ENCODE measurements at places on chromosomes 13 and 19. TPM values are rescaled to one million over a fixed set of nuclear protein-coding genes. Genes with fewer than 3 reads are reported as not detected.

Gene KLK3
- not detected for total RNA-seq

Gene ZNF536
- total RNA-seq: 0.79 TPM

Gene CPB2
- total RNA-seq: not detected

- peak within 1 kb of the TSS; percentile 65 for H3K4me3 ChIP-seq
- no peaks in the 10 kb centered on the region for H3K27me3 ChIP-seq
- peak; percentile 63 for DNase-seq
- peaks cover 15% of the 10 kb centered on the region for H3K4me1 ChIP-seq
- H3K27ac ChIP-seq: peak within 1 kb of the TSS; percentile 63
- H3K36me3 ChIP-seq: peaks cover 22% of the 10 kb centered on the region
These were observed at the start of gene TEAD2 for GRCh38 chr19:49362048-49362928. TEAD2 (minus strand) TSS chr19:49362416; CDS start chr19:49360075, 2,341 bp downstream.

- H3K27ac ChIP-seq: no peak overlapping the region
- no peak overlapping the region for H3K4me3 ChIP-seq
- H3K27me3 ChIP-seq: no peaks in the 10 kb centered on the region
- no peak for DNase-seq
These were observed 9.2 kb downstream of the UBE2S start for GRCh38 chr19:55398200-55398925.

GRCh38 chr13:78601124-78601873, 2.1 kb downstream of the POU4F1 start:
- no peak for DNase-seq
- H3K36me3 ChIP-seq: no peaks in the 10 kb centered on the region
- H3K27me3 ChIP-seq: peaks cover 79% of the 10 kb centered on the region
- no peak overlapping the region for H3K27ac ChIP-seq
- H3K4me1 ChIP-seq: peaks cover 16% of the 10 kb centered on the region
- no peak overlapping the region for H3K4me3 ChIP-seq

DNA sequence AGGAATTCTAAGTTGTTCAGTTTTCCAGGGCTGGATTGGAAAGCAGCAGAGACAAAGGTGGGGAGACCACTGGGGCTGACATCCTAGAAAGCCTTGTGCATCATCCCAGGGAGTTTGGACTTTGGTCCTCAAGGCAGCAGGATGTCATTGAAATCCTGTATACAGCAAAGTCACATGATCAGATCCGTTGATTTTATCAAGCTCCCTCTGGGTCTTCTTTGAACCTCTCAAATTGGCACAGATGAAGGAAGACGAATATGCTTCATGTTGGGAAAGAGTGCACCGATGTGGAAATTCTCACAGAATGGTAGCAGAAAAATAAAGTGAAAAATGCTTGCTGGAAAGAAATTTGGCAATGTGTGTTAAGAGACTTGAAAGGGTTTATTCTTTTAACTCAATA, 149.8 kb upstream of the TMTC4 start:
- H3K4me1 ChIP-seq: no peaks in the 10 kb centered on the region
- no peak overlapping the region for H3K27ac ChIP-seq
- H3K36me3 ChIP-seq: no peaks in the 10 kb centered on the region
- no peak for DNase-seq
